Activated CD8-positive, alpha-beta memory T cell treated with anti-CD3 and anti-CD28 coated beads for 4 hours (primary cell): ENCODE measurements at places on chromosomes 11 and 22.
A peak's percentile ranks its signal among the peaks of the same experiment; 100 is the strongest.

GRCh38 chr11:11157185-11157584 lies 195.9 kb downstream of the CSNK2A3 start:
- no peak for DNase-seq

- no peak for DNase-seq
Observed at GRCh38 chr11:119902656-119903231, 173.7 kb upstream of the NECTIN1 start.

DNA sequence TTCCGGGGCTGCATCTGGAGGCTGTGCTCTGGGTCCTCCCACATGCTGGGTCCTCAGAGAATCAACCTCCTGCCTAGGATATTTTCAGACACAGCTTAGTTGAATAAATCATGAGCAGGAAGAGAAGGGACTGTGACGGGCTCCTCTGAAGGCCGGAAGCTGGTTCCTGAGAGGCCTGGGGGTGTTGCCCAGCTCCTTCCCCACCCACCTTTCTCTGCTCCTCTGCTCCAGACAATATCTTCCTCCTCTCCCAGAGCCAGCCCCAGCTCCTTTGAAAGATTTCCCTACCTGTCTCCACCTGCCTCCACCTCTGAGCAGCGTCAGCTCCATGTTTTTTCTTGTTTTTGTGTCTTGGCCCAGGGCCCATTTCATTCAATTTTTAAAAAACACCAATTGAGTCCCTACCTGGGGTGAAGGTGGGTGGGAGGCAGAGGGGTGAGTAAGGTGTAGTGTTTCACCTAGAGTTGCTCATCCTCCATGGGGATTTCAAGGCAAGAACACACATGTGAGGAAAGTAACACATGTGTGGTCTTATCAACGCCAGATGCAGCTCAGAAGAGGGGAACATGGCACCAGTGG lies 24.8 kb upstream of the THY1 start:
- DNase-seq: no peak

- DNase-seq: no peak
Observed at GRCh38 chr11:48056325-48057183, 76.2 kb downstream of the PTPRJ start.

DNA sequence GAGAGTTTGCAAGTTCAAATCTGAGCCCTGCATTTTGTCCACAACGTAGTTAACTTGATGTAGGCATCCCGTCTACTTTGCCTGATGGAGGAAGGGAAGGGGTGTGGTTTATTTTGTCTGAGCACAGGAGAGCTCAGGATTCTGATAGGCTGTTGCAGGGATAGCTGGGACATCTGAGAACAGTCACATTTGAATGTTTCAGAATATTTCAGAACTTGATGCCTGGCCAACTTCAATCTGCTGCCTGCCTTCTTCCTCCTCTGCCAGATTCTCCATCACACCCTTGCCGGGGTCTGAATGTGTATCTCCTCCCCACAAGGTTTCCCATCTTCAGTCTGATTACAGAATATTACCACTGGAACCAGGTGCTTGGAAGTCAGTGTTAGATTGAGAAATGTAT lies 51.6 kb downstream of the NTM start:
- no peak for DNase-seq

GRCh38 chr11:112279901-112280267 lies 19.2 kb upstream of the PLET1 start:
- peak; percentile 50 for DNase-seq

GRCh38 chr11:109264128-109264527 lies 157.9 kb upstream of the C11orf87 start:
- DNase-seq: no peak
